Pons (tissue), 1 donor: ENCODE measurements at places on chromosomes 5 and 9.
A peak's percentile ranks its signal among the peaks of the same experiment; 100 is the strongest.

DNA sequence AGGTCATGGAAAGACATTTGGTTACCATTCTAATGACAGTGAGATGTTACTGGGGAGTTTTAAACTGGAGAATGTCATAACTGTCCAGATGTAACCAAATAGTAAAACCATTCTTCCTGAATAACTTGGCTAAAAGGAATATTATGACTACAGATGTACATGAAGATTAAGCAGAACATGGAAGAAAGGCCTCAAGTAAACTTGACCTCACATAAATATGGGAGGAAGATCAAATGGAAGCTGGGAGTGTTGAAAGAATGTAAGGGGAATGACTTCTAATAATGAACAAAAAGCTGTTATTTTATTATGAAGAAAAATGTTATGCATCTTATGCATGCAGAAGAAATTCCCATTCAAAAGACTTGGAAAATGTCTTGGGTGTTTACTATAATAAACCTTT is 107.7 kb upstream of the CDKN2B start:
- DNase-seq, result no peak

DNA sequence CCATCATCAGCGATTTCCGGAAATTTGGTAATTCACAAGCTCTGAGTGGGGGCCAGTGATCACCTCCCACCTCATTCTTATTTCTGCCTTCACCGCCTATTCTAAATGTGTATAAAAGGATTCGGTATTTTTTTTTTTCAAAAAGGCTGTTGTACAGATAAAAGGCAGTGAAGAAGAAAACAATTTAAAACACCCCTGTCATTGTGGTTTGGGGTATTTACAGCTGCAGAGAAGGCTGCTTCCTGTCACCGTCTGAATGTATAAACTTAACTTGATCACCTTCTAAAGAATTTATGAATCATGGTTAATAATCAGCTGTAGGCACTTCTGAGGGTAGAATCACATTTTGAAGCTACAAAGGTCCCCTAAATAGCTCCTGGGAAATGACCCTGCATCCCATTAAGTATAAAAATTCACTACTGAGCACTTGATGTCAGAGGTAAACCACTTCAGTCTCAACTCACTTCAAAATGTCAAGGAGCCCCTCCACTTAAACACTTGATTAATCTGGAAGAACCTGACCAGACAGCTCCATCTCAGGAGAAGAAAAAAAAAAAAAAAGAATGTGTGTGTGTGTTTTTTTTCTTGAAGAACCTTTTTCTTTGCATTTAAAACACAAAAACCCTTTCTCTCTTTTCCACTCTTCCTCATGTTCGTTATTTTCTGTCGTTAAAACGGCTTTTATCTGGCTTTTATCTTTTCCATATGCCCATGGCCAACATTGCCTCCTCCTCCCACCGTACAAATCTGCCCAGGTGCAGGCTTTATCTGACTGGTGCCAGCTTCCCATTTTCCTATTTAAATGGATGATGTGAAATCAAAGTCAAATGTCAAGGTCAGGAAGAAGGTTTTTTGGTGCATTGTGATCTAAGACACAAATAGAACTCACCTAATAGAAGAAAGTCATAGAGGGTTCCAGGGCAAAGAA is 291.2 kb downstream of the IRX1 start:
- no peak for DNase-seq

DNA sequence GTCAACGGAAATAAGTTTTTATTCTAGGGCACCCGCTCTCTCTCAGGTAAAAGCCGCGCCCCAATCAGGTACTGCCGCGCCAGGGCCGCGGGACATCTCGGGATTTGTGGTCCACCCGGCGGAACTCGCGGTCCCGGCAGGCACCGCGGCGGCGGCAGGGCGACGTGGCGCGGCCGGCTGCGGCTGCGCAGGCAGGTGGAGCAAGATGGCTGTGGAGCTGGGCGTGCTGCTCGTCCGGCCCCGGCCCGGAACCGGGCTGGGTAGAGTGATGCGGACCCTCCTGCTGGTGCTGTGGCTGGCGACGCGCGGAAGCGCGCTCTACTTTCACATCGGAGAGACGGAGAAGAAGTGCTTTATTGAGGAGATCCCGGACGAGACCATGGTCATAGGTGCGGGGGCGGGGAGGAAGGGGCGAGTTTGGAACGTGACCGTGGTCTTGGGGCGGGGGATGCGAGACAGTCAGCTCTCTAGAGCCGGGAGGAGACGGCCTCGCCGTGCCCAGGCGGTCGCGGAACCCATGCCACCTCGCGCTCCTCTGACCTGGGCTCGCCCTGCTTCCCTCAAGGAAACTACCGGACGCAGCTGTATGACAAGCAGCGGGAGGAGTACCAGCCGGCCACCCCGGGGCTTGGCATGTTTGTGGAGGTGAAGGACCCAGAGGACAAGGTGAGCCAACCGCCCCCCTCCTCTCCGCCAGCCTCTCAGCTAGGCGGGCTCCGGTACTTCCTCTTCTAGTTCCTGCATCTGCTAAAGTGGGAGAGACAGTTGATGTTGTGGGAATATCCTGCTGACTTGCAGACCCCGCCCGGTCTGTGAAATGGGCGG is at the start of gene TMED9:
Gene TMED9 (plus strand): TSS at position 194 of the 825 bp plus-strand sequence. CDS start 12 bp downstream, at position 206.
- peak; percentile 72 for DNase-seq

DNA sequence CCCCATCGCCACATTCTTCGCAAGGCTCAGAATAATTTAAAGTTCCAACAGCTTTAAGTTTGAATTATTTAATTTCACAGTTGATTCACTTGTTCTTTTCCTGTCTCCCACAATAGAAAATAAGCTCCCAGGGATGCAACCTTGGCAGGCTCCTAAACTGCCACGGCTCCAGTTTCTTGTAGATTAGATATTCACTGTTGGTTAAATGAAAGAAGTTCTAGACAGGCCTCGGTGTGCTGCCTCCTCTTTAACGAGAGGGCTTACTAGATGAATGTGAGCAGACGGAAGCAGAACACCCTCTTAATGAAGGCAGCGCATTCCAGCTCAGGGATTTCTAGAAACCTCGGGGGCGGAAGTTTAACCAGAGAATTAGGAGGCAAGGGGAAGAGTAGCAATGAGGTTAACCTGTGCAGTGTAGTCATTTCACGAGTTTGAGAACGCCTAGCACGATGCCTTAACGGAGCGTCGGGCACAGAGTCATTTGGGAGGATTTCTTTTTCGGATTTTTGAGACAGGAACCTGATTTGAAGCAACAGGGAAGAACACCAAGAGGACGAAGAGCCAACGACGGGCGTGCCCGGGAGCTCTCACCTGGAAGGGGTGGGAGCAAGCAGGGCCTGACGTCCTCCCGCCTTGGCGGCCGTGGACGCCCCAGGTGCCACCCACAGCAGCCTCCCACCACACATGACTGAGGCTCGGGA is 637 bp upstream of the SMC5 start:
- DNase-seq, result peak; percentile 65

DNA sequence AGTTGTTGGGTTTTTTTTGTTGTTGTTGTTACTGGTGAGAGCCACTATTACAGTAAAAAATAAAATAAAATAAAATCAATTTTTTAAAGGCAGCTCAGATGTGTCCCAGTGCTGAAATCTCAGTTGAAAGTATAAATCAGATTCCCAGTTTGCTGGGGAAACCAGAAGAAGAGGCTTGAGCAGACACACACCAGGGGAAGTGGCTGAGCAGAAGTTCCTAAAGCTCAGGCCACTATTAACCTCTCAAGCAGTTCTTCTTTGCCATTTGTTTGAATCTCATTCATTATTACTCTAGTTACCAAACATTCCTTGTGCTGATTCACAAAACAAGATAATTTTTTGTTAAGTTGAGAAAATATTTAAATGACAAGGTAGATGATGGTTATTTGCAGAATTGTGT is 70.9 kb upstream of the ZSWIM6 start:
- no peak for DNase-seq

DNA sequence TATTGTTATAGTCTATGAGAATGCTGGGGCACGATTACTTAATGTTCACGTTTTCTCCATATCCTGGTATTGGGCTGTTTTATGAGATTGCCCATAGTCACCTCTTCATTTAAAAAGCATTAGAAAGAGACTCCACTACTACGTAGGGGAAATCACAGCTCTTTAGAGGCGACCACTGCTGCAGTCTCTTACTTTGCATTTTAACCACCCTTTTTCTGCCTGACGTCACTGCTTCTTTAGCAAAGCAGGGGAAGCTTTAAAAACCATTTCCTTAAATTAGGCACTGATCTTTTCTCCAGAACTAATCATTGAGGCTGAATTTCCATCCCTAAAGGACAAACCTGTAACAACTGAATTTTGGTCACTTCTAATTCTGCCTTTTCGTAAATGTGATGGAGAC is 38.9 kb downstream of the ZNF608 start:
- no peak for DNase-seq

DNA sequence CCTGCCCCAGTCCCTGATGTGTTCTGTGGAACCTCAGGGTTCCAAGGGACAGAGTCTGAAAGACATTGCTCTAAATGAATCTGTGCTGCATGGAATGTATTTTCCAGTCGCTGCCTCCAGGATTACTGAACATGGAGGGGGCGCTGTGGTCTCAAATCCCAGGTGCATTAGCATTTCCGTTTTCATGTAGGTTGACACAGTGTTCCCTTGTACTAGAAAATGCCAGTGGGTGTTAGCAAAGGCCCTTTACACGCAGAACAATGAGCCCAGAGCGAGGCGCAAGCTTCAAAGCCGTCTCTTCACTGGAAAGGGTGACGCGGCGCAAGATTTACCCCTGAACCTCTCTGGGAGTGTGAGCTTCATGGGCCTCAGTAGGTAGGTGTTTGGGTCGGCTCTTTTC is 308.3 kb downstream of the SLIT3 start:
- peak; percentile 48 for DNase-seq

DNA sequence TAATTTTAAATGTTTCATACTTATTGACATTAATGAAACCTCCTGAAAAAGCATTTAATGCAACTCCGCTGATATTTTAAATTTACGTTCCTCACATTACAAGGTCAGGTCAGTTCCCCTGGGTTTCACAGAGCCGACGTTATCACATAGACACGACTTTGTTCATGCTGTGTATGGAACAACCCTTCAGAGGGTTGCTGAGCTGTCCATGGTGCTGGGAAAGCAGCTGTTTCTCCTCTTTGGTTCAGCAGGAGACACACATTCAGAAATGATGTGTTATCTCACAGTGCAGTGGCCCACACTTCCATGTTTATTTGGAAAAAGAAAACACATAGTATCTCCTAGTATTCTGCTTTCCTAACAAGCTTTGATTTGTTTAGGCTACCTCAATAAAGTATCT is 53.5 kb downstream of the PPP2R2B start:
- DNase-seq, result no peak

- DNase-seq, result peak; percentile 75
Observed at GRCh38 chr5:119470851-119471451, 18.7 kb downstream of the HSD17B4 start.

- no peak for DNase-seq
Observed at GRCh38 chr5:164302533-164303235, 797.3 kb downstream of the MAT2B start.
